ENCODE measurements at places on chromosomes 7 and 10.

DNA sequence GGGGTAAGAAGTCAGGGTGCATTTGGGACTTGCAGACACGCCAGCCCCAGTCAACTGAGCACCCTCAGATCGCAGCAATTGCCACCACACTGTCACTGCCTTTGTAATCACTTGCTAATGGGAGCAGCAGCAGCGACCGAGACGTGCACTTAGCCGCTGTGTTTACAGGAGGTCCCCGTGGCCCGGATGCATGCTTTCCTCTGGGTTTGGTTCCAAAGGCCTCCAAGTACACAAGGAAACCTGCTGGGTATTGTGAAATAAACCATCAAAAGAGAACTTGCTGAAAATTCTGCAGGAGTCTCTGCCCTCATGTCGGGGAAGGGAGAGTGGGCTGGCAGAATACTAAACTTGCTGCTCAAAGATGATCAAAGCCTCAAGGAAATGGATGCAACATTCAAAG lies 341.7 kb downstream of the DNAJB6 start:
- no peak for ATAC-seq

DNA sequence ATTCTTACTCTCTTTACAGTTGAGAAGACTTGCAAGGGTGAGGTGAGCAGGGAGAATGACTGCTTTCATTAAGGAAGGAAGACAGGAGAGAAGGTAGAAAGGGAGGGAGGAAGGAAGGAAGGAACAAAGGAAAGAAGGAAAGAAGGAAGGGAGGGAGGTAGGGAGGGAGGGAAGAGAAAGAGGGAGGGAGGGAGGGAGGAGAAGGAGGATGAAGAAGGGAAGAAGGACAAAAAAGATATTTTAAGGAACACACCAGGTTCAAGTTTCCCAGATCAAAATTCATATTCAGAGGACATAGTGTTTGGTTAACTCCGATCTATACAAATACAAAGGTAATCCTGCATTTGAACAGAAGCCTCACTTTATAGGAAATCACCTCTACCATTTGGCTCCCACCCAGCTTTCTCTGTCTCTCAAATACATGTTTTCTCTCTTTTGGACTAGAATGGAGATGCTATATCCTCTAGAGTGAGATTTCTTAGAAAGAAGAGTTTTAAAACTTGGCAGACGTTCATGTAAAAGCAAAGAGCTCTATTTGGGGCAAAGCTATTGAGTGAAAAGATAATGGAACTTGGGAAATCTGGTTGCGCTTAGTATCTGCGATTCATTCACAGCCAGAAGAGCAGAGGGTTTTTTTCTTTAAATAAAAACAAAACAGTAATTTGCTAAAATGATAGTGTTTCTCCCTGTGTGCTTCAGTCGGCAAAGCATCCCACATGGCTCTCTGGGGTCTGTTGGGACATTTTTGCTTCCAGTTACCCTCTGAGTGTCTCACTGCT lies 261.9 kb upstream of the LYZL1 start:
- ATAC-seq = no peak

DNA sequence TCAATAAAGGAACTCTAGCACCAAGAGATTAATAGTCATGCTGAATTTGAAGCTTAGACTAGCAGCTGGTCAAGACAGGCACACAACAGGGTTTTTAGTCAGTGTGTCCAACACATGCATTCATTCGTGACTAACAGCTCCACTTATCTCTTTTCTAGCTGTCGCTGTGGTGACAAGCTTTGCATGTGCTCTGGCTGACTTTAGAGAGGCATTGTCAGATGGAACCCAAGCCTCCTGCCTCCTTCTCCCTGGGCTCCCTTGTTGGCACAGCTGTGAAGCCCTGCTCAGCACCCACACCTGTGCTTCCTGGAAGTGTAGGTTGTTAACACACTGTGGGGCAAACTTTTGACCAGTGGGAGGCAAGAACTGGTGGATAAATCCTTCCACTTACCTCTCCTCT lies 9.8 kb upstream of the AGK start:
- ATAC-seq = no peak

- ATAC-seq = no peak
These were observed 471 bp downstream of the PFKP start for GRCh38 chr10:3067859-3068179.

- ATAC-seq = peak; percentile 66
These were observed 72.8 kb downstream of the CCNY start for GRCh38 chr10:35409094-35409582.

GRCh38 chr10:50618624-50619023 lies 5.1 kb downstream of the SGMS1 start:
- ATAC-seq = no peak

- ATAC-seq = no peak
These were observed 209.7 kb upstream of the SP4 start for GRCh38 chr7:21218155-21218554.

DNA sequence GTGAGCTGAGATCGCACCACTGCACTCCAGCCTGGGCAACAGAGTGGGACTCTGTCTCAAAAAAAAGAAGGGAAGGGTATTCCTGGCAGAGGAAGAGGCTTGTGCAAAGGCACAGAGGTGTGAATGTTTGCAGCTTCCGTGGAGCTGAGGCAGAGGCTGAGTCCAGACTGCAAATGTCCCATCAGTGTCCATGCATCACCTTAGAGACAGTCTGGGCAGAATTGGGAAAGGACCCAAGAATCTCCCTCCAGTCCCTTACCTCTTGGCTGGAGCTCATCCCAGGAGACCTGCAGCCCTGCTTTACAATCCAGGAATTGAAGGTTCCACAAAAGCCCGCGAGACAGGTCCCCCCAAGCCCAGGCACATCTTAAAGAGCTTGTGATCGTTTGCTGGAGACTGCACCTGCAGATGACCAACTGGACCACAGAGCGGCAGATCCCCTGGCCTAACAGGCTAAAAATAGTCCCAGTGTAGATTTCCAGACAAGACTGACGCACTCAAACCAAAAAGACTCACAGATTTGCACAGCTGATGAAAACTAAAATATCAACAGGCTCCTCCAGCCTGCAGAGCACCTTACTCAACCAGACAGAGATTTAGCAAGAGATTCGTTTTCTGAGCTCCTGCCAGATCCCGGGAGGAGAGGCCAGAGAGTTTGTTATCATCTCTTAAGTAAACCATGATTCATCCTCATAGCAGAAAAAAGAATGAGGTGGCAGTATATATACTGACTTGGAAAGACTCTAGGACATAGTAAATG lies 22.9 kb upstream of the NANOS1 start:
- ATAC-seq = peak; percentile 95

DNA sequence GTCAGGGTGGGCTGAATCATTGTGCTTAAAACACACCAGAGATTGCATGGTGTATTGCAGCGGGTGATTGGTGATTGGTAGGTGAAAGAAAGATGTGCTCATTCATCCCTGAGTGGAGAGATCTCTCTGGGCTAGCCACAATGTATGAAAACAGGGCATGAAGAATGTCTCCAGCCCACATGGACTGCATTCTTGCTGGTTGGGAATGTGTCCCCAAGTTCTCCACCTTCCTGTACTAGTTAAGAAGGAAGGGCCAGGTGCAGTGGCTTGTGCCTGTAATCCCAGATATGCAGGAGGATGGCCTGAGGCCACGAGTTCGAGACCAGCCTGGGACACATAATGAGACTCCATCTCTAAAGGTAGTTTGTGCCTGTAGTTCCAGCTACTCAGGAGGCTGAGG lies 113.8 kb upstream of the LANCL2 start:
- ATAC-seq = no peak

- no peak for ATAC-seq
These were observed 2.8 kb upstream of the ELN start for GRCh38 chr7:74025146-74025545.

DNA sequence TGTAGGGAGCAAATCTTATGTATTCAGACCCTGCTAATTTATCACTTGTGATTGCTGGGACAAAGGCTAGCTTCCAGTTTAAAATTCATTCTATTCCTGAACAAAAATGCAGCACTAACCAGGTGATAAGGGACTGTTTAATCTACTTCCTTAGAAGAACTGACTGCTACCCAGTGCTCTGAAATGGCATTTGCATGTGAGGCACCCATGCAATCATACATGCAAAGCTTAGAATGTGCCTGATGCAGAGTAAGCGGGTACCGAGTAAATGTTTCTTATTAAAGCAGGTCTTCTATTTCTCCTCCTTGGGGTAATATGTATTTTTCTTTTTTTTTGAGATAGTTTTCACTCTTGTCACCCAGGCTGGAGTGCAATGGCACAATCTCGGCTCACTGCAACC lies 54.5 kb downstream of the NEURL1 start:
- ATAC-seq = no peak

DNA sequence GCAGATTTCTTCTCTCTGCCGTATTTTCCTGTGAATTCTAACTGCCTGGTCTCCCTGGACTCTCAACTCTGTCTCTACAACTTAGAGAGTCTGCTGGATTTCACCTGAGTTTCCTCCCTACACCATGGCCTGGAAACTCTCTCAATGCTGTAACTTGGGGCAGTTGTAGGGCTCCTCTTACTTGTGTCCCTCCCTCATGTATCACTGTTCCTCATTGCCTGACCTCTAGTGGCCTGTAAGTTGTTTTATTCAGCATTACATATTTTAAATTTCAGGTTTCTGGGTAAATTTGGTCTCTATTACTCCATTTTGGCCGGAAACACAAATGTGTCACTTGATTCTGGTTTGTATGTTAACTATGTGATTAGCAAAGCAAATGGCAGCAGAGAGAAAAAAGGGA lies 70.9 kb downstream of the DYNC1I1 start:
- ATAC-seq = no peak

- peak; percentile 37 for ATAC-seq
These were observed 842 bp downstream of the NMT2 start for GRCh38 chr10:15167411-15168290.

- no peak for ATAC-seq
These were observed 2.2 kb upstream of the ASCC1 start for GRCh38 chr10:72218325-72218724.

- no peak for ATAC-seq
These were observed 31.3 kb downstream of the RNF216 start for GRCh38 chr7:5750031-5750653.

DNA sequence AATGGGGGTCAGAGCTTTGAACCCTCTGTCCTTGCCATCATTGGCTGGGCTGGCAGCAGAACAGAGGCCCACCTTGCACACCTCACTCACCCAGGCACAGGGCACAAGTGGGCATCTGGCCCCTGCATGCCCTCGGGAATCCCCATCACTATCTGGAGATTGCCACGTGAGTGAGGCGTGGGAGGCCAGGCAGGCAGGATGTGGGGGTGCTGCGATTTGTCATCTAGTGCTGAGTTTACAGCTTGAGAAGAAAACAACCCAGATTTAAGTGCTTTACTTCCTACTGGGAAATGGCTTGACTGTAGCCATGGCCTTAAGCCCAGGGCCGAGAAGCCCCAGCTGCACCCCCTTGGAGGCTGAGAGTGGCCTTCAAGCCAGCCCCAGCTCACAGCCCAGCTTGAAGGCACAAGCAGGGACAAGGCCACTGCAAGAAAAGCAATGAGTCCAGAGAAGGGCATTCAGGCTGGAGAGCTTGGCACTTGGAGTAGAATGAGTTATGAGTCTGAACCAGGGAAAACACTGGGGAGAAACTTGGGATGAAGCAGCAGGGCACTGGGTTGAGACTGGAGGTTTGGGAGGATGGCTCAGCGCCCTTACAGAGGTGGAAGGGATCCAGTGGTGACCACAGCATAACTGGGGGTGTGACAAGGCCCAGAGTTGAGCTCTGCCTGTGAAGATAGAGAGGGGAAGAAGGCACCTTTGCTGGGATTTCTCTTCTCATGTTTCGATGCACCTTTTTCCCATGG lies 123.0 kb downstream of the CXCL12 start:
- ATAC-seq = no peak

GRCh38 chr7:81949306-81949705 lies 179.5 kb upstream of the HGF start:
- ATAC-seq = no peak

GRCh38 chr7:11587048-11587447 lies 244.9 kb downstream of the THSD7A start:
- ATAC-seq = no peak

DNA sequence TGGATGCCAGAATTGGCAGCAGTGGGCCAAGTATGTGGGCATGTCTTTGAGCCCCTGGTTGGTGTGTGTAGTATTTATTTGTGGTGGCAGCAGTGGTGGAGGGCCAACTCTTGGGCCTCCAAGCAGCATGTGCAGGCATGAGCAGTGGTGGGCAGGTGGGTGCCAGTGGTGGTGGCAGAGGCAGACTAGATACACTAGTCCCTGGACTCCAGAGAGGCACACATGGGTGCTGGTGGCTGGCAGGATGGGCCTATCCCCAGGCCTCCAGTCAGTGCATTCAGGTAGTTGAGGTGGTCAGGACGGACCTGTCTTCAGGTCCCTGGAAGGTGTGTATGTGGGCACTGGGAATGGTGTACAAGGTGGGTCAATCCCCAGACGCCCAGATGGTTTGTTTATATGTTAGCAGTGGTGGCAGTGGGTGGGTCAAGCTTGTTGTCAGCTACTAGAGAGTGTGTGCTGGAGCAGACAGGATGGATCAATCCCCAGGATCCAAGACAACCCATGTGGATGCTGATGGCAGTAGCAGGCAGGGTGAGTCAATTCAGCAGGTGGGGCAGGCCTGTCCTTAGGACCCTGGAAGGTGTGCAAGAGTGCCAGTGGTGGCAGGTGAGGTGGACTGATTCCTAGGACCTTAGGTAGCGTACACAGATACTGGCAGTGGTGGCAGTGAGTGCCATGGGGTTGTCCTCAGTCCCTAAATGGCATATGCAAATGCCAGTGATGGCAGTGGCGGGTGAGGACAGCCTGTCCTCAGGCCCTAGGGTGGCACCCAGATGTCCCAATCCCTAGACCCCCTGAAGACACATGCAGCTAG lies 294.3 kb downstream of the RPS24 start:
- ATAC-seq = no peak

DNA sequence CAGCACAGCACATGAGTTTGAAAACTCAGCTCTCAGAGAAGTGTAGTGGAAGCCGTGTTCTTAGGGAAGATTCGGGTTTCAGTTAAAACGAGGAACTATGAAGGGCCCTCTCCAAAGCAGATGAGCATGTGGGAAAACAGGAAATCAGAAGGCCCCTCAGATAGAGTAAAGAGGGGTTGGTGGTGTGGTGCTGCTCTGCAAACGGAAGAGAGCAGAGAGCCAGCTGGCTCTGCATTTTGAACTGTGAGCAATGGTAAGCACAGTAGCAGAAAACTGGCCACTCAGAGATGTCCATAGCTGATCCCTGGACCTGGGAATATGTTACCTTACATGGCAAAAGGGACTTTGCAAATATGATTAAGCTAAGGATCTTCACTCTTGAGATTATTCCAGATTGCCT lies 27.9 kb upstream of the CUL1 start:
- no peak for ATAC-seq

GRCh38 chr7:115058726-115059125 lies 136.8 kb downstream of the MDFIC start:
- no peak for ATAC-seq
